ENCODE measurements at places on chromosomes 11 and 22.

DNA sequence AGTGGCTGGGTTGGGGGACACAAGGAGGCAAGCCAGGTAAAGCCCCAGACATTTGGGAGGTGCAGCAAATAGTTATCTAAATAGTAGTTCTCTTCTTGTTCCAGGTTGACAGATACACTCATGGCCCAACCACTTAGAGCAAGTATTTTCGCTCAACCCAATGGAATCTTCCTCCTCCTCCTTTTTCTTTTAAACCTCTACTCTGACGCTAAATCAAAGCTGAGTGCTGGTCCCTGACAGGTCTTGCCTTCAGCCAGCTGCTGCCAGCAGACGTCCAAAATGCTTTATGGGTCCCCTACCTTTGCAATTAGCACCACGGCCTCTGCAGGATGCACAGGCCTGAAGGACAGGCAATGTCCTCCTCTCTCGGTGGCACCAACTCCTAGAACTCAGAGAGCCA lies 558.5 kb downstream of the MIAT start:
- no peak for DNase-seq

- no peak for DNase-seq
These were observed 14.0 kb upstream of the SMIM38 start for GRCh38 chr11:69141742-69142141.

- peak; percentile 11 for DNase-seq
These were observed 103.0 kb downstream of the KCNQ1 start for GRCh38 chr11:2547806-2548205.

DNA sequence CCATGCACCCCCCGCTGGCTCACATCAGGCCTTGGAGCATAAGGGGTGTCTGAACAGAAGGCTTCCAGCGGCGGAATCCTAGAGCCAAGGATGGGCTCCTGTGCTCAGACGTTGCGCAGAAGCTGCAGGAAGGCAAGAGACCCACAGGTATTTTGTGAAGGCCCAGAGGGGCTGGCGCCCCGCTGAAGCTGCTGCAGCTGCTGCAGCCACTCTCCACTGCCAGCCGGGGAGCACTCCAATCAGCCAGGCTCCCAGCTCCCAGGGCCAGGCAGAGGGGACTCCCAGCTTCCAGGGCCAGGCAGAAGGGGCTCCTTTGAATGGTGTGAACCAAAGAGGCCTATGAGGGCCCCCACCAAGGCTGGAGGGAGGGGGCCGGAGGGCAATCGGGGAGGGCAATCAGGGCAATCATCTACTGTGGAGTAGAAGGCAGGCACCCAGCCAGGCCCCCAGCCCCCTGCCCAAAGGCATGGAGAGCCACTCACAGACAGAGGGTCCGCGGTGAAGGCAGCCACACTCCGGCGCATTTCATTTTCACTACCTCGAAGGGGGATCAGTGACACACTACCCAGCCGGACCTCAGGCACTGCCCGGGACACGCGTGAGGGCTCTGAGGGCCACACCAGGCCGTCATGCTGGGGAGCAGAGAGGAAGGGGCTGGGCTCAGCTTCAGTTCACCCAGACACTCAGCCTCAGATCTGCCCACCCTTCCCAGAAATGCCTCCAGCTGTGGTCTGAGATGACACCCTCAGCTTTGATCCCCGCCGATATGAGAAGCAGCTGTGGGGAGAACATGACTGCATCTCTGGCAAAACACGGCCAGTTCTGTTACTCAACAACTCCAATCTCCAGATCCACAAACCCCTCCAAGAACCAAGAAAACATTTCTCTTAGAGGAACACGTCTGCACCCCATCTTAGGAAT lies 11.6 kb upstream of the PDE2A start:
- DNase-seq, result peak; percentile 77

DNA sequence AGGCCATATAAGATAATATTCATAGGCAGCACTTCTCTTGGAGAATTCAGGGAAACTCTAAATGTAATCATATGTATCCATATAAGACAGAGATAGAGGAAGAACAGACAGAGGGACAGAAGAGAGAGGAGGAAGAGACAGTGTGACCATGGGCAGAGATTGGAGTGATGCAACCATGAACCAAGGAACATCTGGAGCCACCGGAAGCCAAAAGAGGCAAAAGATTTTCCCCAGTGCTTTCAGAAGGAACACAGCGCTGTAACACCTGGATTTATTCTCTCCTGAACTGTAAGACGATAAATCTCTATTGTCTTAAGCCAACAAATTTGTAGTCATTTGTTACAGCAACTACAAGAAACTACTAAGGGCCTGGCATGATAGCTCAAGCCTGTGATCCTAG lies 57.7 kb downstream of the GAB2 start:
- no peak for DNase-seq

Measured in psoas muscle (tissue), 8 donors.